ENCODE measurements at places on chromosomes 16 and 17.

GRCh38 chr17:18862011-18862410 is 4.1 kb downstream of the PRPSAP2 start:
- no peak for DNase-seq

- DNase-seq: no peak
Measured at GRCh38 chr17:53100126-53100525, 722.6 kb upstream of the KIF2B start.

- DNase-seq: no peak
Measured at GRCh38 chr17:82282239-82283207, 9.0 kb upstream of the CSNK1D start.

DNA sequence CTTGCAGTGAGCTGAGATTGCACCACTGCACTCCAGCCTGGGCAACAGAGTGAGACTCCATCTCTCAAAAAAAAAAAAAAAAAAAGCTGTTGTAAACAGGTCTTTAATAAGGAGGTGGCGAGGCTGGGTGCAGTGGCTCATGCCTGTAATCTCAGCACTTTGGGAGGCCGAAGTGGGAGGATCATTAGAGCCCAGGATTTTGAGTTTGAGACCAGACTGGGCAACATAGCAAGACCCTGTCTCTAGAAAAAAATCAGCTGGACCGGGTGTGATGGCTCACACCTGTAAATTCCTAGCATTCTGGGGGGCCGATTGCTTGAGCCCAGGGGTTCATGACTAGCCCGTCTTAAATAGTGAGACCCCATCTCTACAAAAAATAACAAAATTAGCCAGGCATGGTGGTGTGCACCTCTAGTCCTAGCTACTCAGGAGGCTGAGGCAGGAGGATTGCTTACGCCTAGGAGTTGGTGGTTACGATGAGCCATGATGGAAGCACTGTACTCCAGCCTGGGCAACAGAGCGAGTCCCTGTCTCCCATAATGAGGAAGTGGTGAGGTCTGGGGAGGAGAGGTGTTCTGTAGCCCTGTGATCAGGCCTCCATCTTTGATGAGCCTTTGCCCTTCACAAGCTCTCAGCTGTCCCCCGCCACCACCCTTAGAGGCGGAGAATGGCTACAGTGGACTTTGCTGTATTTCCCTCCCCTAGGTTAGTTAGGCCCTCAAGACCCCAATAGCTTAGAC is 36.2 kb downstream of the ZNF778 start:
- DNase-seq: no peak

- no peak for DNase-seq
Measured at GRCh38 chr17:13671771-13672170, 70.0 kb upstream of the HS3ST3A1 start.

DNA sequence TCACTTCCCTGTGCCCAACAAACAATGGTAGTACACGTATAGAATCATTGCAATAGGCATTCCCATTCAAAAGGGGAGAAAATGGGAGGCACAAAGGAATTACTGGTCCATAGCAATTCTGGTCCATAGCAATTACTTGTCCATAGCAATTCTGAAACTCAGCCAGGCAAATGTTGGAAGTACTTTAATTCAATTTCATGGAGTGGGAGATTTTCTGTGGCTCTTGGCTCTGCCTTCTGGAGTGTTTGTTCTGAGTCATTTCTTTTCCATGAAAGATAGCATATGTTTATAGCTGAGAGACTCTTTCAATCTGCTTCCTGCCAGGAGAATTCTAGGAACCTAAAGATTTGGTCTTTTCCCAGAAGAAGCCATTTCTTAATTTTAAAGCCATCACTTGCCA is 182.8 kb upstream of the ELAC2 start:
- no peak for DNase-seq

GRCh38 chr17:80737106-80738019 is 192.7 kb downstream of the RPTOR start:
- no peak for DNase-seq

DNA sequence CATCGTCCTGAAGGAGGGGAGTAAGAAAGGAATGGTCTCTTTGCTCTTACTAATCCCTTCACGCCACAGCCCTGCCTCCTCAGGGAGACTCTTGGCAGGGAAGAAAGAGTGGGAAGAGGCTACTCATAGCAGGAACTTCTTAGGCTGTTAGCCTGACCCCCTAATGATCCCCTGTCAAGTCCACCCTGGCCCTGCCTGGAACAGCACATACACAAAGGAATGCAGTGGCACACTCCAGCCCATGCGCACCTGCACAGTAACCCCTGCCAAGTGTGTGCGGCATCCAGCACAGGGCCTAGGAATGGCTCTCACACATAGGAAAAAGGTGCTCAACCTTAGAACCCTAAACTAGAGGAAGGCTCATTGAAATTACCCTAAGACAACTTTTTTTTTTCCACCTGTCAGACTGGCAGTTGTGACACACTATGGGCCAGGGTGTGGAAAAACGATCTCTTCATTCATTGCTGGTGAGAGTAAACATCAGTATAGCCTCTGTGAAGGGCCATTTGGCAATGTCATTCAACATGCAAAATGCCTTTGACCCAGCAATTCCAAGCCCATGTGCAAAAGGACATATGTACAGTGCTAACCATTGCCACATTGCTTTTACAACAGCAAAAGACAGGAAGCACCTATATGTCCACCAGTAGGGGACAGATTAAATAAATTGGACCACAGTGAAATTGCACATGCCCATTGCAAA is 50.1 kb downstream of the PIMREG start:
- no peak for DNase-seq

DNA sequence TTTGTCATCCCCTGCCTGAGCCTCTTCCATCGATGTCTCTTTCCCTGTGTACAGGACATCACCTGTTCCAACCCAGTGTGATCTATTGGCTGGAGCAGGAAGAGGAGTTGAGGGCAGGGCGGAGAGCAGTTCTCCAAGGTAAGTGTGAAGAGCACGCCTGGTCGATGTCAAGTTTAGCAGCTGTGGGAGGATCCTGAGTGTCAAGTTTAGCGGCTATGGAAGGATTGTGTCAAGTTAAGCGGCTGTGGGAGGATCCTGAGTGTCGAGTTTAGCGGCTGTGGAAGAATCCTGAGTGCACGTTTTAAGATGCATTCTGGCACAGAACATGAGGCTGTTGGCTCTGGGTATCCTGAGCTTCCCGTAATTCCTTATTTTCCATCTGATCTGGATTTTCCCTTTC is 7.2 kb downstream of the ZNF778 start:
- DNase-seq: no peak

DNA sequence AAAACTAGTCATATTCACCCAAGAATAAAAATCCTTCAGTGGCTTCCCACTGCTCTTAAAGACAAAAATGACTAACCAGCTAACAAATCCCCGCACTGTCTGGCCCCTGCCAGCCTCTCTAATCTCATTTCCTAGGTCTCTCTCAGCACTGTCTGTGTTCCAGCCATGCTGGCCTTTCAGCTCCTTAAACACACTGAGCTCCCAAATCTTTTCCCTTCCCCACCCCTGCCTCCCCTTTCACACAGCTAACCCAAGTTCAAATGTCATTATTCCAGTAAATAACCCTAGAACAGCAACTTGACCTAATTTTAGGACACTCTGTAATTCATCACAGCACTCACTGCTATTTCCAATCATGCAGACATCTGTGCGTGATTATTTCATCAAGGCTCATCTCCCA is 7.8 kb downstream of the SHCBP1 start:
- no peak for DNase-seq

DNA sequence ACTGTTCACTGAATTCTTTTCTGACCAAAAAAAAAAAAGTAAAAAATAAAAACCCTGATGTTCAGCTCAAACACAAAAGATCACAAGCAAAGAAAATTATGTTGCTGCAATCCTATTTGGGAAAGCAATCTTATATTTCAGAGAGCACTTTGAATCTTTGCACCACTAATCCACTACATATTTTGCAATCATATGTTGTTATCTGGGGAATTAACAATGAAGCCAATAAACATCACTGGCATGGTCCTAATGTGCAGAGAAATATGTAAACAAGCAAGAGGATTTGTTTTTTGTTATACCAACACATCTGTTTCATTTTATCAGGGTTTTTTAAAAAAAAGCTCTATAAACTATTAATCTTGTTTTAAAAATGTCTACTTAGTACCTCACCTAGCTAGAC is 84.1 kb downstream of the TOX3 start:
- no peak for DNase-seq

DNA sequence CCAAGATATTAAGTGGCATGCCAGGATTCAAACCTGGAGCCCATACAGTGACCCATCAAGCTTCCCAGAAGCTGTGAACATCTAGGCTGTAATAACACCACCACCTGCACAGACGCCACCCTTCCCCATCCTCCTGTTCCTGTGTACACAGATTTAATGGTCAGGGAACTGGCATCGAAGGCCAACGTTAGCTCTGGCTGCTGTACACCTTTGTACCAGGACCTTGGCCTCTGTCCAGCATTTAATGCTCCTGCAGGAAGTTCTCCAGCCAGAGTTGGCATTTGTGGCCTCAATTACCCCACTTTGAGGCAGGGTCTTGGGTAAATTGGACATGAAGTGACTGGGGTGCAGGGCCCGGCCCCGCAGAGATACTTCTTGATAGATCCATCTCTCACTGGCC is 49.3 kb downstream of the SCNN1B start:
- no peak for DNase-seq

GRCh38 chr16:58451265-58451689 is 48.7 kb upstream of the NDRG4 start:
- DNase-seq: no peak

DNA sequence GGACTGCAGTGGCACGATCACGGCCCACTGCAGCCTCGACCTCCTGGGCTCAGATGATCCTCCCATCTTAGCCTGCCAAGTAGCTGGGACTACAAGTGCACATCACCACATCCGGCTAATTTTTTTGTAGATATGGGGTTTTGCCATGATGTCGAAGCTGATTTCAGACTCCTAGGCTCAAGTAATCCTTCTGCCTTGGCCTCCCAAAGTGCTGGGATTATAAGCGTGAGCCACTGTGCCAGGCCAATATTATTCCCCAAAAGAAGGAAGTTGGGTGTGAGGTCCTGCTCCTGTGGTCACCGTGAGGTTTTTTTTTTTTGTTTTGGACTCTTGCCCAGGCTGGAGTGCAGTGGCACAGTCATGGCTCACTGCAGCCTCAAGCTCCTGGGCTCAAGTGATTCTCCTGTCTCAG is 1.5 kb downstream of the AMZ2 start:
- no peak for DNase-seq

GRCh38 chr16:50455288-50455845 is 86.6 kb upstream of the BRD7 start:
- DNase-seq: no peak

DNA sequence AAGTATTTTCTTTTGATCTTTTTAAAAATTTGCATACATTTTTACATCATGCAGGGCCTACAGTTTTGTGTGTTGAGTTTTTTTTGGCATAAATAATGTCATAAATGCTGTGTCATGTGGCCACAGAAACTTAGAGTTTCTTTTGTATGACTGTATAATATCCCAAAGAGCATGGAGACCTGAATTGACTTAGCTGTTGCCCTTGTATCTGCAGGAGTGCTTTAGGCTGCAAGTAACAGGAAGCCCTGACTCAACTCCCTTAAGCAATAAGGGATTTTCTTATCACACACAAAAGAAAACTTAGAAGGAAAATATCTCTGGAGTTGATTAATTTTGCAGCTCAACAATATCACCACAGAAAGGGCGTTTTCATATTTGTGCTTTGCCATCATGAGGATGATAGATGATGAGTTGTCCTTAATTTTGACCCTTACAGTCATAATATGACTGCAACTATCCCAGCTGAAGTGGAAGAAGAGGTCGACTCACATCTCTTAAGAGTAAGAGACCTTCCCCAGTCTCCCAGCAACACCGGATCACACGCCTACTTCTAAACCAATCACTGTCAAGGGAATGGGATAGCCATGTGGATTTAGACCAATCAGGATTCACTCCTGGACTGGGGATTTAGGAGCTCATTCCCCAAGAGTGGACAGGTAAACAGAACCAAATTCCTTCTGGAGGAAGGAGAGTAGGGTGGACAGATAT is 138.9 kb downstream of the GSG1L start:
- DNase-seq: no peak

DNA sequence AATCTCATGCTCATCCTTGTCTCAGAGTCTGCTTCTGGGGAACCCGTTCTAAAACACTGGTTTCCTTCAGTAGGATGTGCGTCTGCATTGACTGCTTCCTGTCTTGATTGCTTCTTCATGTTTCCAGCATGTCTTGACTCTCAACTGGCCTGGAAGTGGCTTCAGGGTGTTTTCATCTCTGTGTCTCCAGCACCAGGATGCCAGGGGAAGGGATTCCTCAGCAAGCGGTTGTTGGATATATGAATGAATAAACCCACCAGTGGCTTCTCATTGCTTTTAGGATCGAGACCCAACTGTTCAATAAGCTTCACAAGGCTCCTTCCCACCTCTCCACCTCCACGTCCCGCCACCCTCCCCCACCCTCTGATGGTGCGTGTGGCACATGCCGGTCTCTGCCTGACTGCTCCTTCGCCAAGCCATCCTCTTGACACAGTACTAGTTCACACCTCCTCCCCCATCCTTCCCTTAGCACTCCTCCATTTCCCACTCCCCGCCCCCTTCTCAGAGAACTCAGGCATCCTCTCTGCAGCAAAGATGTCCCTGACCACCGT is 14.1 kb upstream of the TNS4 start:
- DNase-seq: no peak

- DNase-seq: no peak
Measured at GRCh38 chr17:63934183-63935112, 2.3 kb upstream of the CD79B start.

DNA sequence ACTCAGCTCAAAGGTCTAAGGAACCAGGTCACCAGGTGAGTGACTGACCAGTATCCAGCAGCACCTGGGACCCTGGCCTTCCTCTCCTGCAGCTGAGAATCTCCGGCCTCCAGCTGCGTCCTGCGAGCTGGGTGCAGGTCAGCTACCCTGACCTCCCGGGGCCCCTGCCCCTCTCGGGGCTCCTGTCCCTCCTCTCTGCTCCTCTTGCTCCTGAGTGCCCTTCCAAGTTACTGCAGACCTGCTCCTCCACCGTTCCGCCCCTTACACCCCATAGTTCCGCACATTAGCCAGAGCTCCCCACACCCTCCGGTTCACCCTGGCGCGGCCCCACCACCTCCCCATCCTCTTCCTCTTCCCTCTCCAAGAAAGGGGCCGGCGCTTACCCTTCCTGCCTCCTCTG is 10.6 kb downstream of the FOXJ1 start:
- no peak for DNase-seq

DNA sequence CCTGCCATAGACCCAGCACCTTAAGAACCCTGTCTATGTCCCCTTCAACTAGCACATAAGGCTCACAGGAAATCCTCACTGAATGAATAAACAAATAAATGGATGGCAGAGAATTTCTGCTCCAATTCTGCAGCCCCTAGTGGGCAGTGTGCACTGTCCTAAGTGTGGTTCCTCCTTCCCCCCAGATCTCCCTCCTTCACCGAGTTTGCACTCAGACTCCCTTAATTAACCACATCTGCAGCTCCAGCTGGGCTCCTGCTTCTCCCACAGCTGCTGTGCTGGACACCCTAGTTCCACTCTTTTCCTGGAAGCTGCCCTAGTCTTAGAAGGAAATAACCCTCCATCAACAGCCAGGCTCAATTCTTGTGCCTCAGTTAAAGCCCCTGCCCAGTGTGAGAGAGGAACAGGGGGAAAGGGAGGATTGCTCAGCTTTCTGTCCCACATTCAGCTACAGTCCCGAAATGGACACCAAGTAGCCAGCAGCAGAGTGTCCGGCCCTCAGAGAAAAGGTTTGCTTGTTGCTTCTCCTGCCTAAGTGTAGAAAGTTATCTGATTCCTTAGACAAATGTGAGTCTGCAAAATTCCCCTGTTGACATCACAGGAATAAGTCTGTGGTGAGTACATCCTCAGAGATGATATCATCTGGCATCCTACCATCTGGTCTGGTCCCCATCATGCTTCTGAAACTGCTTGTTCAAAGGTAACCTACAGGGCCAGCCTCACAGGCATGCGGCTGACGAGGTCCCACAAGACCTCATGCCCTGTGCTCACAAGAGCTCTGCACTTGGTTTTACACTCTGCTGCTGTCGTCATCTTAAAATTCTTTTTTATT is 12.3 kb downstream of the LRRC3C start:
- DNase-seq: no peak

Measured in HuH-7 (cell line).